K562 (cell line): ENCODE measurements at places on chromosomes 16 and 17. TPM values are rescaled to one million over a fixed set of nuclear protein-coding genes. Genes with fewer than 3 reads are reported as not detected.

The MYH13 gene
- not detected in 2 replicates for total RNA-seq

The KRT36 gene
- total RNA-seq: not detected in 2 replicates

The C16orf86 gene
- total RNA-seq: 0.33 and 2.2 TPM in 2 replicates

The PCGF2 gene
- total RNA-seq: 33.4 and 33.7 TPM in 2 replicates

The SMIM5 gene
- not detected in 2 replicates for total RNA-seq

The IRX3 gene
- not detected in 2 replicates for total RNA-seq

The NCBP3 gene
- 20.5 and 23.7 TPM in 2 replicates for total RNA-seq

The MYH8 gene
- total RNA-seq: not detected in 2 replicates

The CACNG5 gene
- not detected in 2 replicates for total RNA-seq

The PPP1R9B gene
- total RNA-seq: 56.6 and 63.5 TPM in 2 replicates

The PTGES3L gene
- 8.2 and 9.6 TPM in 2 replicates for total RNA-seq

The NDRG4 gene
- total RNA-seq: 0.85 and 0.95 TPM in 2 replicates

The ZC3H7A gene
- 37.1 and 39.4 TPM in 2 replicates for total RNA-seq

The ZNF263 gene
- 26.3 and 30.6 TPM in 2 replicates for total RNA-seq

The HOXB6 gene
- total RNA-seq: 10.6 and 14.2 TPM in 2 replicates

The C16orf46 gene
- 0.47 and 1.0 TPM in 2 replicates for total RNA-seq

The TP53TG3C gene
- 1.6 and 2.8 TPM in 2 replicates for total RNA-seq

The DPEP2 gene
- 0.85 and 1.2 TPM in 2 replicates for total RNA-seq

The MYO15A gene
- total RNA-seq: 0.18 and 0.47 TPM in 2 replicates
